ENCODE measurements at places on chromosomes 6 and 20.
A peak's percentile ranks its signal among the peaks of the same experiment; 100 is the strongest.

- no peak for DNase-seq
These were observed 317.0 kb downstream of the ZFAND3 start for GRCh38 chr6:38136547-38136946.

- no peak for DNase-seq
These were observed 55.3 kb upstream of the FAM83D start for GRCh38 chr20:38870733-38871559.

- DNase-seq = no peak
These were observed 18.5 kb upstream of the FAM184A start for GRCh38 chr6:119096721-119097565.

- DNase-seq = no peak
These were observed 54.4 kb upstream of the RNF182 start for GRCh38 chr6:13870214-13870830.

DNA sequence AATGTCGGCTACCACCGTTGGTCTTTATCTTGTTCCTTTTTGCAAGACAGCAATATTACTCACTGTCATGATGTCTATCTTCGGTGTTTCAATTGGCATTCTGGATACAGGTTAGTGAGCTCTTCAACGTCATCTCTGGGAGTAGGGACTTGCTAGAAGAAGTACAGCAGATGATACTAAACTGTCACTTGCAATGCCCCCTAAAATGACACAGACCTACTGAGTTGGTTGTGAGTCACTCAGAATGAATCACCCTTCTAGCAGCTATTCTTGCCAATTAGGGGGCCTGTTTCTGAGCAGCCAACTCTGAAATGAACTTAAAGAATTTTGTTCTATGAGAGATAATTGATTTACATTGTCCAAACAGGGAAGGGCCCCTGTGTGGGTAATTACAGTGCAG lies 176.5 kb downstream of the SLC16A10 start:
- DNase-seq = peak; percentile 42

GRCh38 chr6:79240509-79240908 lies 6.0 kb upstream of the HMGN3 start:
- no peak for DNase-seq

DNA sequence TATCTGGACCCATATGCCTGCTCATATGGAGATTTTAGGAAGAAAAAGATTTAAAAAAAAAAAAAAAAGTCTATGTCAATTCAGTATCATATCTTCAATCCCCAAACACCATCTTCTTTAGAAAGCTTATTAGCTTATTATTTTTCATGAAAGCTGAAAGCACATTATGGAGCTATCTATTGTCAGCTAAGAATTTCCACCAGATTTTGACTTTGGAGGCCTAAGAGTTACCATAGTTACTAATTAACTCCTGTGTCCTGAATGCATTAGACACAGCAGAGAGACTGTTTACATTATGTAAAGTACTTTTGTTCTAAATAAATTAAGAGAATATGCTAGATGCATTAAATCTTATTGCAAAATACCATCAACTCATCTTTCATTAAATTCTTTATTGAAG lies 255.5 kb upstream of the NRSN1 start:
- no peak for DNase-seq

DNA sequence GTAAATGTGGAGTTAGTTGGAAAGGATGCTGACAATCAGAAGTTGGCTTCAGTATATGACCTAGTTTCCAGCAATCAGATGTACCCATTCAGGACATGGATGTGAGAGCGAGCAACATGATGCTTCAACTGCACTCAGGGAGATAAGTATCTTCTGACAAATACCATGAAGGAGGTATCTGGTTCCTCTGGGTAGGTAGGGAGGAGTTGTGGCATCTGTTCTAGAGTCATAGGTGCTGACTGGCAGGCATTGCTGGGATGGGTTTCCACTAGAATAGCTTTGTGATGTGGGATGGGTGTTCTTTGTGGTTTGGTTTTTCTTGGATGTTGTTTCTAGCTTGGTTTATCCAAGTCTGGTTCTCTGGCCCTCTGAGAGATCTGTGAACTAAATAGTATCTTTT lies 3.9 kb upstream of the REV3L start:
- no peak for DNase-seq

DNA sequence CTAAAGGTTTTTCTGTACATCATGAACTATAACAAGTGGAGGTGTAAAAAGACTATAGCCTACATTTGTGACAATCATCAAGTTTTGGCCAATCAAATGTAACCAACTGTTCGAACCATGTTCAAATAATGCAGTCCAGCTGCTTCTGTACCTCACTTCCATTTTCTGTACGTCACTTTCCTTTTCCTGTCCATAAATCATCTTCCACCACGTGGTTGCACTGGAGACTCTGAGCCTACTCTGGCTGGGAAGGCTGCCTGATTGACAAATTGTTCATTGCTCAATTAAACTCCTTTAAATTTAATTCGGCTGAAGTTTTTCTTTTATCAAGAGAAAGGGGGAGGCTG lies 270.4 kb upstream of the JARID2 start:
- DNase-seq = peak; percentile 85

- DNase-seq = no peak
These were observed 119.6 kb downstream of the PXDC1 start for GRCh38 chr6:3631877-3632276.

- no peak for DNase-seq
These were observed 133.4 kb upstream of the DTNBP1 start for GRCh38 chr6:15796130-15796771.

GRCh38 chr20:57130160-57130772 lies 136.2 kb downstream of the BMP7 start:
- DNase-seq = no peak

GRCh38 chr6:69887714-69888345 lies 21.5 kb downstream of the COL19A1 start:
- no peak for DNase-seq

GRCh38 chr6:9103876-9104521 lies 668.7 kb upstream of the SLC35B3 start:
- DNase-seq = no peak

- DNase-seq = no peak
These were observed 78.6 kb upstream of the SLC22A16 start for GRCh38 chr6:110554966-110555460.

DNA sequence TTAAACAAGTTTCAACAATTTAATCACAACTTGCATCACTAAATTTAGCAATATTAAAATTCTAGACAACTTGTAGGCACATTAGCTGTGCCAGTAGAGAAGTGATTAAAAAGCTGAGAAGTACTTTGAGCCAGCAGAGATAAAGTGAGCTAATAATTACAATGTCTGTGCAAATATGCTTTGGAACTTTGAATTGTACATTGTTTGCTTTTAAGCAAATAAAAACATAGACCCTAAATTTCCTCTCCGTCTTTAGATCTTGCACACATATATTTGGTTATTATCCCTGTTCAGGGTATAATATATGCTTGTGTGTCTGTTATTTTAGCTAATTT lies 44.2 kb upstream of the DEFB112 start:
- DNase-seq = no peak

GRCh38 chr6:157831424-157832249 lies 8.6 kb downstream of the SNX9 start:
- DNase-seq = no peak

DNA sequence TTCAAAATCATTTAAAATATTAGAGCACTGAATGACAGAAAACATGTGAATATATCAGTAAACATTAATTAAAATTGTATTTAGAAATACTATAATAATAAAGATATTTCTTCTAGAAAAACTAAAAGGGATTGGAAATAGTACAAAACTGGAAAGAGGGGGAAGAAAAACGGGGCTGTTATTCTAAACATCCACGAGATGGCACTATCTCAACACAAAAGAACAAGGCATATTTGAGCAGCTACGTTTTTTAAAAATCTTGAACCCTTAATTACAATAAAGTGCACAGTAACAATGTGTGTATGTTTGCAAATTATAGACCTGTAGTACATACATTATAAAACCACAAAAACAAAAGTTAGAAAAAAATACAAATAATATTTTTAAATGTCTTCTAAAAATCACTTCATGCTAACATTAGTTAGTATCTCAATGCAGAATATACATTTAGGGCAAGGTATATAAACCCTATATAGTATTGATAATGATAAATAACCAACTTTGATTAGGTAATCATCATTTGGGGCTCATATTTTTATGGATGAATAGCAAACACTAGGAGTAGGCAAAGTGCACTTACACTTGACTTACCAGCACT lies 42.5 kb upstream of the PNISR start:
- peak; percentile 35 for DNase-seq

DNA sequence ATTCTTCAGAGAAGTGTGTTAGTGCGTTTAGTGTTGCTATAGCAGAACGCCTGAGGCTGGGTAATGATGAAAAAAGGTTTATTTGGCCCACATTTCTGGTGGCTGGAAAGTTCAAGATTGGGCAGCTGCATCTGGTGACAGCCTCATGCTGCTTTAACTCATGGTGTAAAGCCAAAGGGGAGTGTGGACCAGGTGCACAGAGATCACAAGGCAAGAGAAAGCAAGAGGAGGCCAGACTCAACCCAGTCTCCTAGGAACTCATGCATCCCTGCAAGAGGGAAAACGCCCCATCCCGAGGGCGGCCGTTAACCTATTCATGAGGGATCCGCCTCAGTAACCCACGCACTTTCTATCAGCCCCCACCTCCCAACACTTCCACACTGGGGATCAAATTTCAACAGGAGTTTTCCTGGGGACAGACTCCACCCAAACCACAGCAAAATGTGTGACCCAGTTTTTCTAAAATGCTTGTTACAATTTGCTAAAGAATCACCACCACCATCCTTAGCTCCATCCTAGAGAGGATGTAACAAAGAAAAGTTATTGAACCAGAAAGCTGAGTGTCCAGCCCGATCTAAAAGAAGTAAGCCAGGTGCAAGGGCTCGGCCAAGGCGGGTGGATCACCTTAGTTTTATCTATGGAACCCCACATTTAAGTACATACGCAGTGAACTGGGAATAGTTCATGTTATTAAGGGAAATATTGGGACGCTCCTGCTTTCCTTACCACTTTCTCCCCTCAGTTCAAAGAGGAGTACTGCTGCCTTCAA lies 164.8 kb downstream of the QKI start:
- no peak for DNase-seq

- no peak for DNase-seq
These were observed 126.8 kb downstream of the FOXC1 start for GRCh38 chr6:1736346-1737105.

- DNase-seq = no peak
These were observed 1.1 kb downstream of the AIG1 start for GRCh38 chr6:143061597-143062385.

GRCh38 chr6:77776441-77776840 lies 123.6 kb downstream of the MEI4 start:
- no peak for DNase-seq

DNA sequence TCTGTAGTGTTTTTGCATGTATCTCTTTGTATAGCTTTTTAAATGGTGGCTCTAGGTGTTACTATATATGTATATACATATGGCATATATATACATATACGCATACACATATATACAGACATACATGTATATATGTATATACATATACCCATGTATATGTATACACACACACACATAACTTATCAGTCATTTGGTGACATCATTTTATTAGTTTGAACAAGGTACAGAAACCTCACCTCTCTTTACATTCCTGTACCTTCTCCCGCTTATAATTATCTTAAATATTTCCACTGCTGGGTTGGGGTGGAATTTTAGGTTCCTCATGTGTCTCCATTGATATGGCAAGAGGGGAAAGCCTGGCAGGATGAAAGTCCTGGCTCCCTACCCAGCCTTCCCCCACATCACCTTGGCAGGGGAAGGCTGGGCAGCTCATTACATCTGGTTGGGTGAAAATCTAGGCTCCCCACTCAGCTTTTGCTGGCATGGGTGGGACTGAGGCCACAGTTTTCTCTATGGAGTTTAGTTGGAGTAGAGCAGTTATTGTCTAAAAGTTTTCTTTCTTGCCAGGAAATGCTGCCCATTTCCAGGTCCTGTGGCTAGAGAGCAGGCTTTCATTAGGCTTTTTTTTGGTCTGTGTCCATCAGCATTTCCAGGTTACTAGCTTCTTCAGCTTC lies 7.6 kb downstream of the GLO1 start:
- no peak for DNase-seq

- DNase-seq = no peak
These were observed 27.8 kb downstream of the PRPH2 start for GRCh38 chr6:42694586-42694985.

DNA sequence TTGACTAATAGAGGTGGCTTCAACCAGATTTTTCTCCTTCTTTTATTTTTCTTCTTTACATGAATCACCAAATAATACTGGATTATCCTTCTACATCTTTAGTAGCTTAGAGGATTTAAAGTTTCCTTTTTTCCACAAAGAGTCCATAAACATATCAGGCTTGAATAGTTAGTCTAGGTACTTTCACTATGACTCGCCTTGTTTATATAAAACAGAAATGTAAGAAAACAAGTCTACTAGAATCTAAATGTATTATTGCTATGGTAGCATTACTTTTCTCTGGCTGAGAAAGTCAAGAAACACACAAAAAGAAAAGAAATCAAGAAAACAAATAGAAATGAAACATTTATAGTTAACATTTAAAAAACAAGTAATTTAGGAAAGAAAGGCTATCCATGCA lies 215.2 kb downstream of the PTPRK start:
- DNase-seq = no peak

DNA sequence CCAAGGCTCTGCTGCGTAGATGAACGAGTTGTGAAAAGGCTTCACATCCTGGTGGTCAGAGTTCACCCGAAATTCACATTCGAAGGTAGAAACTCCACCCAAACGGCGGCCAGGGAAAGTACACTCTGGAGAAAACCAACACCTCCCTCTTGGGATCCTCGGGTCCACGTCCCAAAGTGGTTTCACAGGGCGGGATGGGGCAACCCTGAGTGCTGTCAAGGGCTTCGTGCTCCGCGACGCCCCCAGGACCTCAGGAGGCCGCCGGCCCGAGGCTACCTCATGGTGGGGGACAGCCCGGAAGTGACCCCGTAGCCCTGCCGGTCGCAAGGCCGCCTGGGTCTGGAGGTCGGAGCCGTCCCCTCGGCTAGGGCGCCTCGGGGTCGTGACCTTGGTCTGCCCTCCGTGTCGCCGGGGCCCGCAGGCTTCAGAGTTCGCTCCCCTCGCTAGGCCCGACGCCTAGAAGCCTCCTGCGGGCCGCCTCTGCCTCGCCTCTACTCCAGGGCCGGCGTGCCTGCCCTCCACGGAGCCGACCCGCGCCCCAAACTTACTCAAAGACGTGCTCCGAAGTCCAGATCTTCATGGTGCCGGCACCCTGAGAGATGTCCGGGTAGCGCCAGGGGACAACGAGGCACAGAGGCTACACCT lies at the start of gene PRELID3B:
PRELID3B (minus strand) TSS at position 636 of the 645 bp plus-strand sequence; CDS start at position 580, 56 bp downstream.
- DNase-seq = peak; percentile 14

- DNase-seq = no peak
These were observed 673 bp downstream of the MARCKS start for GRCh38 chr6:113857556-113858479.

DNA sequence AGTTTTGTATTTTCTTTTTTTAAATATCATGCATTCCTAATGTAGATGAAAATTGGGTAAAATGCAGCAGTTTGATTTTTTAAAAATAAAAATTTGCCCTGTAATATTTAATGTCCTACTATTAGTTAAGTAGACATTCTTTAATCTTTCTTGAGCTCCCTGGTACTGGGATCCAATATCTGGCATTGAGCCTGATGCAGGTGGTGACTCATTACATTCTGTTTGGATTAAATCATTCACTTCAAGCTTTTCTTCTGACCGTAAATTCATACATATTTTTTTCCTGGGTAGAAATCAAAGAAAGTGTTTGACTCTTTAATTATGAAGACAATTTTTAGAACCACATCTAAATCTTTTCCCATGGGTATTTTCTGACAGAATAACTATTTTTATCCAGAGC lies 768.8 kb upstream of the SLC35B3 start:
- no peak for DNase-seq

Data from common myeloid progenitor, CD34-positive (primary cell).